ENCODE measurements at places on chromosomes 1 and 21. TPM values are rescaled to one million over a fixed set of nuclear protein-coding genes. Genes with fewer than 3 reads are reported as not detected.

GRCh38 chr1:45205910-45206721 is at the start of gene ZSWIM5:
ZSWIM5 (minus strand) TSS chr1:45206605; CDS start chr1:45206350, 255 bp downstream.
- peak; percentile 40 for DNase-seq

GRCh38 chr1:160975026-160975425 is 20.4 kb upstream of the ITLN2 start:
- DNase-seq, result no peak

DNA sequence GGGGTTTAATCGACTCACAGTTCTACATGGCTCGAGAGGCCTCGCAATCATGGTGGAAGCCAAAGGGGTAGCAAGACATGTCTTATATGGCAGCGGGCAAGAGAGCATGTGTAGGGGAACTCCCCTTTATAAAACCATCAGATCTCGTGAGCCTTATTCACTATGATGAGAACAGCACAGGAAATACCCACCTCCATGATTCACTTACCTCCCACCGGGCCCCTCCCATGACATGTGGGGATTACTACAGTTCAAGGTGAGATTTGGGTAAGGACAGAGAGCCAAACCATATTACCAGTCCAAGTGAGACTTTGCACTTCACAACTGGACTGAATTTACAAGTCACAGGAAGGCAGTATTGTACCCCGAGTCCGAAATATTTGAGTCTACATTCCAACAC is 73.9 kb upstream of the ANGPTL1 start:
- DNase-seq, result no peak

- DNase-seq, result no peak
These were observed 48.0 kb downstream of the ACTN2 start for GRCh38 chr1:236734141-236734765.

DNA sequence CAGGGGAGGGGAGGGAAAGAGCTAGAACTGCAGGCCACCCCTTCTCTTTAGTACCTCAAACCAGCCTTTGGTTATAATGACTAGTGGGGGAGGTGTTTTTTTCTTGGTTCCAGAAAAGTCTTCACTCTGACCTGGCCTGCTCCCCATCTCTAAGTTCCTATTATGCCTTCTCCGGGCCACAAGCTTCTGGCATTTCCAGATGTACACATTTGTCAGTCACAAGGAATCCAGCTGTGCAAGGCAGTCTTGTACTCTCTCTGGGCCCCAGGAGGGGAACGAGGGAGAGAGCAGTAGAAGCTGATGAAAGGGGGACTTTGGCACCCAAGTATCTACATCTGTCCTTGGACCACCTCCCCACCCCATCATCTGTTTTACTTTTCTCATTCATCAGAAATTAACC is 2.7 kb upstream of the FALEC start:
- DNase-seq, result no peak

GRCh38 chr1:224921354-224921753 is 8.1 kb upstream of the DNAH14 start:
- DNase-seq, result no peak

GRCh38 chr1:78464449-78464891 is 26.3 kb upstream of the PTGFR start:
- DNase-seq, result no peak

GRCh38 chr1:244012202-244012601 is 38.9 kb upstream of the ZBTB18 start:
- DNase-seq, result peak; percentile 45

DNA sequence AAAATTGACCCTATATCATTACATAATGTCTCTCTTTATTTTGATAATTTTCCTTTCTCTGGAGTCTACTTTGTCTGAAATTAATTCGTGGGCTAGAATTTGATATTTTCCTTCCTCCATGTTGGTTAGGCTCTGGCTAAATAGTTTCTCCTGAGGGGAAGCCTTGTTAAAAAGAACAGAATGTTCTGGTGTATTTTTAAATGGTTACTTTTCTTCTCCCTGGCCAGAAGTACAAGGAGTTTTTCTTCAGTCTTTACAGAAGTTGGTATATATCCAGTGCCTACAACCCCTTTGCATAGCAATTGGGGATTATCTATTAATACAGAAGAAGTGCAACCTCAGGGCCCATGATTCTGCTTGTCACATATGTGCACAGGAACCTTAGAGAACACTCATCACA is 185.6 kb upstream of the RAB4A start:
- no peak for DNase-seq

DNA sequence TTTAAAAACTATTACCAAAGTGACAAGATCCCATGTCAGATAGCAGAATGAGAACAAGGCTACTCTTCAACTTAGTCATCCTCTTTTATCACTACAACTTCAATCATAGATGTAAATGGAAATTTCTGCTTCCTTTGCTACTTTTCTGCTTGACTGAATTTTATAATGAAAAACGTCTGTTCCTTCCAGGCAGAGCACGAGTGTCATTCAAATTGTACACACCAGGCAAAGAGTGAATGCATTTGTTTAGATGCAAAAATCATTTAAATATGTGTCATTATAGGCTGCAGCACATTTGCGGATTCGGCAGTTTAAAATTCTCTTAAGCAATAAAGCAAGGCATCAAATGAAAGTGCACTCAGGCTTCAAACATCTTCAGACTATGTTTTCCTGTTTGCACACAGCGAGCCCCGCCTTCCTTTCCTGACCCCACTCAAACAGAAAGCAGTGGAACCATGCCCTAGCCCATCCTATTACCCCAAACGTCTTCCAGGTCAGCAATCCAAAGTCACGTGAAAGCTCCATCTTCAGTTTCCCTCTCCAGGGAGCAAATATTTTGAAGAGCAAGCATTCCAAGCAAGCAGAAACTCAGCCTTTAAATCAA is 99.6 kb downstream of the APP start:
- no peak for DNase-seq

- peak; percentile 65 for DNase-seq
These were observed 32.3 kb downstream of the SYF2 start for GRCh38 chr1:25199819-25200620.

- no peak for DNase-seq
These were observed 17.4 kb downstream of the CCT8 start for GRCh38 chr21:29056005-29056404.

DNA sequence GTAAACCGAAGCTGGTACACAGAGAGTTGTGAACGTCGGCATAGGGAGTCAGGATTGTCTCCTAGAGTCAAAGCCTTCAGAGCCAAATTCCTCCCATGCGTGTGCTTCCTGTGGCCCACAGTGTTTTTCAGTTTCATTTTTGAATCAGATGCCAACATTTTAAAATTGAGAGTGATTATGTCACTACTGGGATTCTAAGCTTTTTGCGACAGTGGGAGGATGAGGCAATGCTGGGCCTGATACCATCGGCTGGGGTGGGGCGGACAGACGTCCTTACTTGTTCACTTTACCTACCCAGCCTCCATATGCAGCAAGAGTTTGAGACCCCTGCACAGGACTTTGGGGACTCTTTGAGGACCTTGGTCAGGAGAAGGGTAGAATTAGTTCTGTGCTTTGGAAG is 1.3 kb upstream of the KLHDC7A start:
- DNase-seq, result no peak

DNA sequence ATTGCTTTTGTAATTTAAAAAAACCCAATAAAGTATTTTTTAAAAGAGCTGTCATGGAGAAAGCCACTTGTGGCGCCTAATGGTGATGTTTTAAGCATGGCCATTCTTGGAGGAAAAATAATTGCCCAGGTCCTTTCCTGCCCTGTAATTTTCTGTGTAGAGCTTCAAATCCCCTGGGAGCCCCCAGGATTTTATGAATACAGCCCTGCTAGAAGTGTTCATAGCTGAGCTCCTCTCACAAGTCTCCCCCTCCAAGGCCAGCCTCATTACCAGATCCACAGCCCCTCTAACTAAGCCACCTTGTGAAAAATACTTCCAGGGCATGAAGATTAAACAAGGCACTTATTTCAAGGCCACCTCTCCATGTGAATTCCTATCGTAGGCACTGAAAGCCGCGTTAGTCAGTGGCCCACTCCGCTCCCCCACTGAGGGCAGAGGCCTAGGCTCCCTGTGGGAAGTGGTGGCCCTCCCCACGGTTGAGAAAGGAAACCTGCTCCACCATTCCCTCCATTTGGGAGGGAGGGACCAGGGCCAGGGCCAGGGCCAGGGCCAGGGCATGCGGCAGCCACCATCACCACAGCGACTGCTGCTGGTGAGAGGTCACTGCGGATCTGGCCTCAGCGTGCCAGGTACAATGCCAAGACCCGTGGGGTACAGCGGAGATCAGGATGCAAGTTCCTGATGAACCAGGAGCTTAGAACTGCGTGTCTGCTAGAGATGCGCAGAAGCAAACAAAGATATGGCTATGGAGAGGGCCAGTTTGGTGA is 83.1 kb downstream of the KCNN3 start:
- no peak for DNase-seq

DNA sequence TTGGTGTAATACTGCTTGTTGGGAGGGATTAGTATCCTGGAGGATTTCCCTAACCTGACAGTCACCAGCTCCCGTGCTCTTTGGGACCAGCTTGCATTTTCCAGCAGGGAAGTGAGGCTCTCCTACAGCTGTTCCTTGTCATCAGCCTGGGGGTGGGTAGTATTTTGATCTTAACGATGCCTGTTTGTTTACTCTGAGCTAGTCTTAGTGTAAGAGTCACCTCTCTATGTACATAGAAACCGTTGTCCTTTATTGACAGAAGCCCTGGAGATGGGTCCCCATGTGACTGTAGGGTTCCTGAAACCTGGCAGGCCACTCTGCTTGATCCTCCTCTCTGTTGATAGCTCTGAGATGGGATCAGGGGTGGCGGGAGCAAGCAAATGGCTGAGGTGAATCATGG is 58.0 kb downstream of the ACP6 start:
- DNase-seq, result no peak

PUSL1 gene
- 14.2 TPM for total RNA-seq

HPCA gene
- 57.0 TPM for total RNA-seq

ARHGAP30 gene
- total RNA-seq, result 4.2 TPM

TMEM240 gene
- total RNA-seq, result 10.2 TPM

NBPF26 gene
- 30.0 TPM for total RNA-seq

OR2L13 gene
- 2.6 TPM for total RNA-seq

CCDC30 gene
- total RNA-seq, result 12.0 TPM

Measured in spinal cord (tissue), 10 donors.